ENCODE measurements at places on chromosomes 1 and 21.

- DNase-seq, result no peak
These were observed 2.8 kb downstream of the ABCG1 start for GRCh38 chr21:42221581-42222345.

DNA sequence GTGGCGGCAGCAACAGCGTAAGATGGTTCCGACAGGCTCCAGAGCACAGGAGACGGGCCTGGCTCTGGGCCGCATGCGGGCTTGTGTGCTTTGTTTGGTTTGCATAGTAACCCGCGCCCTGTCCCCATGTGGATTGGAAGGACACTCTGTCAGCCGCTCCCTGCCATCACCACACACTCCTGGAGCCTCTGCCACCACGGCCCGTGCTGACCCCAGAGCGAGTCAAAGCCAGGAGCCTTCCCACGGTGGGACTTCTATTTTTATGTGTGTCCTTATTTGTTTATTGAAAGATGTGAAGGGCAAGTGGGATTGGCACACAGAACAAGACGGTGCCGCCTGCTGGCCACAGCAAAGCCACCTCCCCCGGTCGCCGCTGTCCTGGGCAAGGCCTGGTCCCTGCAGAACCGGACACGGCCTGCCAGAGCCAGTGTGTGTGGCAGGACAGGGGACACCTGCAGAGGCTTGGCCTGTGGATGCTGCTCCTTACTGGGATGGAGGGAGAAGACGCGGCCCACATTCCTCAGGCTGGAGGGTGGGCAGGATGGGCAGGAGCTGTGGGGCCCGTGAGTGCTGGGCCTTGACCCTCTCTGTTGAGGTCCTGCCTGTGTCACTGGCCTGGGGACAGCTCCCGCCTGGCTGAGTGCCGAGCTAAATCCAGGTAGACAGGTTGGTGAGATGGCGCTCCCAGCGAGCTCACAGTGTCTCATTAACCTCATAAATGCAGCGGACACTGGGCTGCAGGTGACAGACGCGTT, 64.4 kb downstream of the AGPAT3 start:
- DNase-seq, result no peak

DNA sequence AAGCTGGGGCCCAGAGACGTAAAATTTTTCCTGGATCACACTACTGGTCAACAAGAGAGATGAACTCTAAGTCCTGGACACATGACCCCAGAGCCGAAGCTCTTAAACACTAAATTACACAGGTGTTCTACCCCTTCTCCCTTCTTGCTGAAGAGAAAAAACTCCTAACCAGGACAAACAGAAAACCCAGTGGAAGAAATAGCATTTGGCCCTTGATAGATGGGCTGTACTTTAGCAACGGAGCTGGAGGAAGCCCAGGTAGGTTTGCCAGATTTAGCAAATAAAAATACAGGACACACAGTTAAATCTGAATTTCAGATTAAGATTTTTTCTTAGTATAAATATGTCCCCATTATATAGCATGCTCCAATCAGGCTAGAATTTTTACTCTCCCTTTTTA, 72.7 kb downstream of the DIRAS3 start:
- DNase-seq, result no peak

DNA sequence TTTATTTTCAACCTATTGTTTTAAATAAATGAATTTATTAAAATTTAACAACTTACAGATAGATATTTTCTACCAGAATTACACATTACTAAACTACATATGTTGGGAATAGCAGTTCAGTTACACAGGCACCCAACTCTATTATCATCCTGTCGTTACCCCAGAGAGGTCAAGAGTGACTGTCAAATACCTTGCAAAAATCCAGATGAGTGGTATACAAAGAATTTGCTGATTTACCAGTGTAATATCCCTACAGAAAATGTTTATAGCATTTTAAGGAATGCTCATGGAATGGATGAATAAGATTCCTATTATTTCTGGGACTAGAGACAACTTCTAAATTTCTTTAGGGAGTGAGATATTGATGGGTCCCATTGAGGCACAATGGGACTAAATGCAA, 300.7 kb upstream of the RGS18 start:
- no peak for DNase-seq

GRCh38 chr1:147618077-147618569, 52.2 kb downstream of the ACP6 start:
- DNase-seq, result peak; percentile 35

GRCh38 chr1:188668083-188668482, 1809.6 kb downstream of the BRINP3 start:
- DNase-seq, result no peak

GRCh38 chr1:16172964-16173446, 17.1 kb upstream of the EPHA2 start:
- DNase-seq, result no peak

- peak; percentile 55 for DNase-seq
These were observed 25.1 kb downstream of the NENF start for GRCh38 chr1:212457740-212458338.

GRCh38 chr1:230270559-230271281, 155.4 kb downstream of the PGBD5 start:
- DNase-seq, result peak; percentile 29

DNA sequence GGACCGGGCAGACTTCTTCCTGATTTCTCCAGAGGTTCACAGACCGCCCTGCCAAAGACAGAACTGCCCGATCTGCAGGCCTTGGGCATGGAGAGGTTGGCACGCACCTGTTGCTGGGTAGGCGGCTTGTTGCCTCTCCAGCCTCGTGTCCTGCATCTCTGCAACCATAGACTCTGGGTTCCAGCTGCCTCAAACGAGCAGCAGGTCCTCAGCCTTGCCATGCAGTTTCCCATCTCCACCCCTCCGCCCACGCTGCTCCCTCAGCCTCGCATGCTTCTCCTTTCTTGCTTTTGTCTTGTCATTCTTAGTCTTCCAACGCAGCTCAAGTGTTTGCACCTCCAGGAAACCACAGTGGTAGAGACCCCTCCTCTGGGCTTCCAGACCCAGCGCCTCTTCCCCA, 126.2 kb downstream of the LACTBL1 start:
- DNase-seq, result no peak

DNA sequence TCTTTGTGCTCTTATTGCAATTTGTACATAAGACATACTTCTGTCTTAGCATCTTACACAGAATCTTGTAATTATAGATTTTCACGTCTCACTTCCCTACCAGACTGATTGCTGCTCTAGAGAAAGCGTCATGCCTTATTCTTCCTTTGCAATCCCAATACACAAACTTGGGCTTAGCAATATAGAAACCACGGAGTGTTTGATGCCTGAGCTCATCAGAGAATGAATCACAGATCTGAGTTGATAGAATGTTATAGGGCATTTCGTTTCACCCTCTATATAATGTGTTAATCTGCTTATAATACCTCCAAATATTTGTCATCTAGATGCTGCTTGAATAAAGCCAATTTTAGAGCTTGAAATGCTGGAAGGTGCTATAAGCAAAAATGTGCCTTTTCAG, 6.6 kb downstream of the FMO1 start:
- DNase-seq, result no peak

- DNase-seq, result no peak
These were observed 76.7 kb upstream of the CD1D start for GRCh38 chr1:158103861-158104522.

DNA sequence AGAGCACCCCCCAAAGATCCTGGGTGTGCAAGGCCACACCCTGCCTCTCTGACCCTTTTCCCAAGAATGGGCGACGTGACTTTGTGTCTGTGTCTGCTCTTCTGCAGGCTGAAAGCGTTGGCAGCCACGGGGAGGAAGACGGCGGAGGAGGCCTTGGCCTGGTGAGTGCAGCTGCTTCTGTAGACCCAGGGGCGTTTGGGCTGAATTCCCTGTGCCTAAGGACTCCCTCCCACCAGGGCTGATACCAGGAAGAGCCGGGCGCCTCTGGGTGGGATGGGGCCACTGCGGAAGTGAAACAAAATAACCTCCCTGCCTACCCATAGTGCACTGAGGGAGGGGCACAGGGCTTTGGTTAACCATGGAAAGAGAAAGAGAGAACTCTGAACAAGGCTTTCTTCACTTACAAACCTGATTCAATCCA, 2.5 kb downstream of the UBASH3A start:
- no peak for DNase-seq

GRCh38 chr1:23286401-23286800, 57.7 kb downstream of the HNRNPR start:
- DNase-seq, result no peak

- DNase-seq, result no peak
These were observed 22.0 kb downstream of the UBE2G2 start for GRCh38 chr21:44779417-44780136.

- no peak for DNase-seq
These were observed at the start of gene EDN2 for GRCh38 chr1:41484402-41485241. Gene EDN2, minus strand, starts transcription at chr1:41484683. Its CDS starts 82 bp downstream, at chr1:41484601.

DNA sequence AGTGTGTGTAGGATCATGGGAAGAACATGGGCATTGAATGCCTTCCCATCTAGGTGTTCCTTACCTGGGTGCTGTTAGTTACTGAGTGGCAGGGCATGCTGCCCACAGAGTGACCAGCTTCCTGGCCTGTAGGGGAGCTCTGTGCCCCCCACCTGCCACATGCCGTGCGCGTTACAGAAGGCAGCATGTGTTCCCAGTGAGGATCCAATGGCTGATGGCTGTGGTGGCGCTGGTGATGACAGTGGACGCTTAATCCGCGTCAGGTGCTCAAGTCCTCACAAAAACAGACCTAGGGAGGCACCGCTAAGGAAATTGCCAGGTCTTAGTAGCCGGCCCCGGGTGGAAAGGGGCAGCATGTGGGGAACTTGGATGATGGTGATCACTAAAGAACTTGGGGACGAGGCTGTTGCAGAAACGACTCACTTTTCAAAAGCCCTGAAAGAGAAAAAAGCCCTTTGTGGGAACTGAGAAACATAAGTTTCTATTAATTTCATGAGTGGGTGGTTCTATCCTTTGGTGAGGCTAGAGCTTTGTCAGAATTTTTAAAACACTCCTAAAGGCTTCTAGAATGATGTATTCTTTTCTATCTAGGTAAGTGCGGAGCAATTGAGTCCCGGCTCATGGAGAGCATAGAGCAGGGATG, 93.2 kb downstream of the PRDM2 start:
- DNase-seq, result no peak

DNA sequence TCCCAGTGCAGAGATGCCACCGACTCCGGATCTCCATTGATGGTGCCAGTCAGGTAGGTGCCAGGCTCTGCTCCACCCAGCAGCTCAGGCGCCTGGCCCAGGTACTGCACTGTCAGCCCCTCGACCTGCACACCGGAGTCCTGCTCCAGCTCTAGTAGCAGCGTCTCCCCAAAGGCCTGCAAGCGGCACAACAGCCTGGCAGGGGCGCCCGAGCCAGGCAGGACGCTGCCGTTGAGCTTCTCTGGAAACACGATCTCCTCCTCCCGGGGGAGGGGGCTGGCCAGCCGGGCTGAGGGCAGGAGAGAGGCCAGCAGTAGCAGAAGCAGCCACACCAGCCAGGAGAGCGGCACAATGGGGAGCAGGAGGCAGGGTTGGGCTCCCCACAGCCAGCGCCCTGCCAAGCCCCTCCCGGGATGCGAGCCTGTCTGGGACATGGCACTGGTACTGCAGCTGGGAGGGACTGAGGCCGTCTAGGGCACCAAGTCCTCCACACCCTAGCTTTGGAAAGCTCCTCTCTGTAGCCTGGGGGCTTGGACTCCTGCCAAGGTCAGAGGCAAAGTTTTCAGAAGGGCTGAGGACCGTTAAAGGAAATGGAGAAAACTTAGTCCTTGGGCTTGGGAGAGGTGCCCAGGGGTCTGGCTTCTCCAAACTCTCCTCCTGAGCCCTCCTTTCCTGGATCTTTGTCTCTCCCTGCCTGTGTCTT, 509 bp downstream of the ADAMTS4 start:
- DNase-seq, result no peak

- no peak for DNase-seq
These were observed 6.7 kb upstream of the IRF2BP2 start for GRCh38 chr1:234616644-234617043.

GRCh38 chr1:65630855-65631254, 161.8 kb upstream of the PDE4B start:
- no peak for DNase-seq

DNA sequence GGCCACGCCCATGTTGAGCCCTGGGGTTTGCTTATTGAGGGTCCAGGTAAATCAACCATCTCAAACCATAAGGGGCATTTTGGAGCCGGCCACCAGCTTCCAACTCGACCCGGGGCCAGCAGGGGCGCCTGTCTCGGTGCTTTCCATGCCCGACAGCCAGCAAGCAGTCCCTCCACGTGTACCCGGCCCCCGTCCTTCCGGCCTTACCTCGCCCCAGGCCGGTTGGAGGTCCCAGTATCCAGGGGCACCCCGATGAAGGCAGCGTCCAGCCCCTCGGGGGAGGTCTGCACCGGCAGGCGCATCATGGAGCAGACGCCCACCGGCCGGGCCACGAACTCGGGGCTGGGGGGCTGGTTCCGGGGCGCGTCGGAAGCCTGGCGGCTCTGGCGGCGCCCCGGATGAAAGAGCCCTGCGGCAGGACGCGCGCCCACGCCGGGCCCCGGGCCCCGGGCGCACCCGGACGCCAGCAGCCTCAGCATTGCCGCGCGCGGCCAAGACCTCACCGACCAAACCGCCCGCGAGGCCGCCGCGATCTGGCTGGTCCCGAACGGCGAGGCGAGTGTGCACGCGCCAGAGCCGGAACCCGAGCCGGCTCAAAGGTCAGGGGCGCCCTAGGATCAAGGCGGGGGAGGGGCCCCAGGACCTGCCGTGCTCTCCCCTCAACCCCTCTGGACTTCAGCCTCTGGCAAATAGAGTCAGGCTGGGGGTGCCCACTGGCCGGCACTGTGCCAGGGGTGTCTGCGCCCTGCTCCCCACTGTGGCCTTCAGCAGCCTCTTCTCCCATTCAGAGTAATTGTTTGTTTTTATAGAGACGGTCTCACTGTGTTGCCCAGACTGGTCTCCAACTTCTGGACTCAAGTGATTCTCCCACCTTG, at the start of gene AGMAT:
Gene AGMAT (minus strand): TSS at position 563 of the 875 bp plus-strand sequence. CDS start 84 bp downstream, at position 479.
- peak; percentile 57 for DNase-seq

DNA sequence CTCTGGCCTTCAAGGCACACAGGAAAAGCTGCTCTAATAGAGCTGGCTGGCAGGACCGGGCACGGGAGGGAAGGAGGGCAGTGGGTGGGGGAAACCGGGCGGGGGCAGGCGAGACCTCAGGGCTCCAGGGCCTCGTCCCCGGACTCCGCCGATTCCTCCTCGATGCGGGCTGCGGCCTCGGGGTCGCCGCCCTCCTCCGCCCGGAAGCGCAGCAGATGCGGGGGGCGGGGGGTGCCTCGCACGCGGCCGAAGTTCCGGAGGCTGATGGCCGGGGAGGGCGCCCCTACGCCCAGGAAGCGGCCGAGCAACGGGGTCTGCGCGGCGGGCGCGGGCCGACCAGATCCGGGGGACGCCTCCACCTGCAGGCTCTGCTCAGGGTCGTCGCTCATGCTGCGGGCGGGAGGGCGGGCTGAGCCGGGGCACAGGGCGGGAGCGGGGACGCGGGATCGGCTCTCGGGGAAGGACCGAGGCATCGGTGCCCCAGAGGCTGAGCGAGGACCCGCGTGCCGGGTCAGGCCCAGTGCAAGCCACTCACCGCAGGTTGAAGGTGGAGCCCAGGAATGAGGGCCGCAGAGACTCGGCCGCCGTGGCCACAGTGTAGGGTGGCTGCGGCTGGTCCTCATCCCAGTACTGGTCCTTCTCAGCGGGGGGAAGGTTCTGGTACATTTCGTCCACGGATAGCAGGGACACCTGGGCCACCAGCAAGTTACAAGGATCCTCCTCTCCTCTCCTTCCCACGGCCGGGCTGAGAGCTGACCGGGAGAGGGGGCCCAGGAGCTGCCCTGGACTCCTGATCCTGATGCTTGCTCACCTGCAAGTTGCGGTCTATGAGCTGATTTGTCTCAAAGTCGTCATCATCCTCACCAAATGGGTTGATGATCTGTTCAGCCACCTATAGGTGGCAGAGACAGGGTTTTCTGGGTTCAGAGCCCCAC, 3.6 kb downstream of the BEST4 start:
- no peak for DNase-seq

GRCh38 chr1:31154632-31155215, 85.0 kb downstream of the NKAIN1 start:
- peak; percentile 51 for DNase-seq

Data from stimulated activated CD8-positive, alpha-beta memory T cell treated with anti-CD3 and anti-CD28 coated beads, Interleukin-7, amount 100 ng/mL, for 48 hours (primary cell).